ENCODE measurements at places on chromosomes 6 and 20.

DNA sequence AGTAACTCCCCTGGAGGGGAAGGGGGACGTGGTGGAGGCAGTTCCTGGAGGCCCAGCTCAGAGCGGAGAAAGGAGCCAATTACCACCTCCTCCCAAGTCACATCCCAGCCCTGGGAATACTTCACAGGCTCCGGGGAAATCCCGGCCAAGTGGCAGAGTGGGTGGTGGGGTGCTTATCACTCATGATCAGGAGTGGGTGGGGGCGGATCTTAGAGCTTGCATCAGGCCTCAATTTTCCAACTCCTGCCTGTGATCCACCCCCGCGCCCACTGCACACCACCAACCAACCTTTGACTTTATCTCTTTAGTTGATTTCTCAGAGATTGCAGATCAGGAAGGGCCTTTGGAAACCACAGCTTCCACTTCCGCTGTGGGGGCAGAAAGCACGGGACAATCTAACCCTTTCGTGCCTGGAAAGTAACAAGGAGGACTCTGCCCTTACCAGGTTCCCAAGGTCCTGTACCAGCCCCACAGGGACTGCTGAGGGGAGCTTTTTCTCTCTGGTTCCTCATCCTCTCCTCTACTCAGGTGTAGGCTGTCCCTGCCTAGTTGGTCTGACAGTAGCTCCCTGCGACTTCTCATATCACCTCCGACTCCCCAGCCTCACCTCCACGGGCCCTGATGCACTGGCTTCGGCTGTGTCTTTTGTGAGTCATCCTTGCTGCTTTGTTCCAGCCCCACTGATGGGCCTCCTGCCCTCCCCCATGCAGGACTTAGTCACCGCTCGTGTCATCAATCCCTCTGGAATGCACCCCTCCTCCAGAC, 24.9 kb upstream of the IER3 start:
- DNase-seq: no peak

DNA sequence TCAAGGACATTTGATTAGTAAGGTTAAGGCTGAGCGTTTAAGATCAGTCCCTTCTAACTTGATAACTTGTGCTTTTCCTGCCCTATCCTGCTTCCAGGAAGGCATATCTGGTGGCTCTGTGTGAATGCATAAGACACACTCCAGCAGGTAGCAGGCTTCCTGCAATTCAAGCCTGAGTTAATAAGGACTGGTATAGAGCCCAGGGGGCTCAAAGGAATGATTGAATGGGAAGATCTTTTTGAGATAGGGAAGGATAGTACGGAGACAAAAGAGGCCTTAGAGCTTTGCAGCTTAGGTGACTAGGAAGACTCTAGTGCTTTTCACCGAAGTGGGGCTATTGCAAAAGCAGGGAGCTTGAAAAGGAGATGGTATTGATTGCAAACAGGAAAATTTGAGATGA, 307.1 kb downstream of the GRIK2 start:
- DNase-seq: no peak

DNA sequence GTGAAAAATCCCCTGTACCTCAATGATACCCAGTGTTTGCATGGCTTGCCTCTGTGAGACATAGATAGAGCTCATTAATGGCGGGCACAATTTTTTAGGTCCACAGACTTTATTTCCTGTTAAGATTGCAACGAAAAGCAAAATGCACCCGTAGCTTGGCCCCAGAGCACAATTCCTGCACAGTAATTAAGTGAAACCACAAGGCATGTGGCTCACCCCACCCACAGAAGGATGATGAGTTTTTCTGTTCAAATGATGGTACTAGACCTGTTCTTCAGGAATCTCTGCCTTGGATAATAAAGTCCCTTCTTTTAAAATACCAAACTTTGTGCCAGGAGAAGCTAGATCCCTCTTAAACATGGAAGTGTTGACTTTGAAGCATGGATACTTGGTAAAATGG, 738.1 kb downstream of the QKI start:
- no peak for DNase-seq

DNA sequence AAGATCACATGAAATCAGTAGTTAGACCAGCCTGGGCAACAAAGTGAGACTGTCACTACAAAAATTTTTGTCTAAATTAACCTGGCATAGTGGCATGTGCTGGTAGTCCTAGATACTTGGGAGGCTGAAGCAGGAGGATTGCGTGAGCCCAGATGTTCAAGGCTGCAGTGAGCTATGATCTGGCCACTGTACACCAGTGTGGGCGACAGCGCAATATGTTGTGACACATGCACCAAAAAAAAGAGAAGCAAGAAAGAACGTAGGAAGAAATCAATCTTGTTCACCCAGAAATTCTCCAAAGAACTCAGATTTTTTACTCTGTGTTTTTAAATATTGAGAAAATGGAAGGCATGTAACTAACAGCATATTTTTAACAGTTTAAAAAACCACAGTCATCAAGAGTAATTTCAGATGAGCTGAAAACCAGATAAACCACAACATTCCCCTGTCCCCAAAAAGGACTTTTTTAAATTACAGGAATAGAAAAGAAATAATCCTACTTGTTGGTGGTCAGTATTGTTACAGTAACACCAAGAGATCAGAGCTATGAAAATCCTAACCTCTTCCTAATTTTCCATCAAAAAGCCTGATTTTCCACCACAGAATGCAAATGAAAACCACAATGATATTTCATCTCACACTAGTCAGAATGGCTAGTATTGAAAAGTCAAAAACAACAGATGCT, 240.2 kb downstream of the KHDC1L start:
- DNase-seq: no peak

DNA sequence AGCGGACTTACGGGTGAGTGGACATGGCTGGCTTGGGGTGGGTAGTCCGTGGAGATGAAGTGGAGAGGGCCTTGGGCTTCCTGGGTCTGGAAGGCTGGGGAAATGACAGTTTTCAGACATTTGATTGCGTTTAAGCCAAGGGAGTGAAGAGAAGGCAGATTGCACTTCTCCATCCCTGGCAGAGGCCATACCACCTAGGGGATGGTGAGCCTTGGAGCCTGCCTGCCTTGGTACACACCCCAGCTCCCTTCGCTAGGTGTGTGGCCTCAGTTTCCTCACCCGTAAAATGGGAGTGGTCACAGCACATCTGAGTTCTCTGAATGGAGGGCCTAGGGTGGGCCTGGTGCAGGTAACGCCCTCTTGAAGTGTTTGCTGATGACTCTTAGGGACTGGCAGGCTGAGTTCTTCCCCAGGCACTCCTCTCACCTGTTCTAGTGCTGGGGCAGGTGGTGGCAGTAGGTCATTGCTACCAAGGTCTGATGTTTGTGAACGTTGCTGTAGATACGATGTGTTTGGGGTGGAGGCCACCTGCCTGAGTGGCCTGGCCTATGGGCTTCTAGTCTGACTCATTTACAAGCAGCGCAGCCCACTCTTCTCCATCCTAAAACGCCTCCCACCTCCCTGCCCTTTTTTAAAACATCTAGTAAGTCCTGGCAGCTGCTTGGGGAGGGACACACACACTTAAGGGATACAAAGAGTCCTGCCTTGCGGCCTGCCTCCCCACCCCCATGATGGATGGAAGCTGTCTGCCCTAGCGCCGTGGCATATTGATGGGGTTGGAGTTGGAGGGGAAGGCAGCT, 2.3 kb downstream of the RBM38 start:
- DNase-seq: peak; percentile 69

DNA sequence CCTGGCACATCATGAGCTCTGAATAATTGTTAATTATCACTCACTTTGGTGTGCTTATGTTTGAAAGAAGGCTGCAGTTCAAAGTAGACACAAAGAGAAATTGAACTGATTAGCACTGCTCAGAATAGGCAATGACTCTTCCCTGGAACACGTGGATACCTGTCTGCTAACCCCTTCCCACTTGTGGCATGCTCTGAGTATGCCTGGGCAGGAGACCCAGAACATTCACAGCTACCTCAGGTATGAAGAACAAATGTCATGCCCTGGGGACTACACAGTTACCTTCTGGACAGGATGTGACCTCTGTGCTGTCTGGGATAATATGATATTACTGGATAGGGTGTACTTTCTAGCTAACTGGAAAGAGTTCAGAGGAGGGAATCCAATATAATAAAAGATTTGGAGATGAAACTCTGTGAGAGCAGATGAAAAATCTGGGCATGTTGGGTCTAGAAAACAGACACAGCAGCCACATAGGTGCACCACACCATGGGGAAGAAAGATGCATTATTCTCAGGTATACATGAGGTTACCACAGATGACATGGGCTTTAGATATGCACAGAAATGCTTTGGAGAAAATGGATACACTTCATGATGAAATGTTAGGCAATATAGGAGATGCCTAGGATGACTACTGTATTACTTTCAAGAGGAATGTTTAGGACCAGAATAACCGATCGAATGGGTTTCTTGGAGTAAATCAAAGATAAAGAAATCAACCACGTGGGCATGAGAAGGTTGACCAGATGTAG, 324.2 kb upstream of the PREP start:
- no peak for DNase-seq

- no peak for DNase-seq
Measured at GRCh38 chr6:166446146-166446545, 63.4 kb upstream of the MPC1 start.

- peak; percentile 84 for DNase-seq
Measured at GRCh38 chr6:6724539-6725467, 136.3 kb downstream of the LY86 start.
